Islet precursor cell (in vitro differentiated cells): ENCODE measurements at places on chromosomes 11 and 22.

GRCh38 chr11:124791626-124792341, 8.4 kb downstream of the MSANTD2 start:
- DNase-seq, result no peak

DNA sequence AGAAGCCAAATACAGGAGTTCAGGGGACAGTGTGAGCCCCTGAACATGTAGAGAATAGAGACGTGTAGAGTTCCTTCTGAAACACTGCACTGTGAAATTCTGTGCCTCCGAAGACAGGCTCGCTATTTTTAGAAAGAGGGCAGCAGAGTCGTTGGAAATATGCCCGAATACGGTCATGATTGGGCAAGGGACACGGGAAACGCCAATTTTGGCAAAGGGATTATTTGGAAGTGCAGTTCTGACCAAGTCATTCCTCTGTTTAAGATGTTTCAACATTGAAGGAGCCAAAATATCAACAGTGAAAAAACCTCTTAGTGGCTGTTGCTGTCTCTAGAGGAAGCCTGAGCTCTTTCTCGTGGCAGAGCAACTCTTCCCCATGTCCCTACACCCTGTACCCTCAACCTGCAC, 9.5 kb upstream of the CBX6 start:
- DNase-seq, result no peak

GRCh38 chr11:100419518-100419917, 267.6 kb upstream of the ARHGAP42 start:
- no peak for DNase-seq

GRCh38 chr22:47029244-47030074, 267.0 kb downstream of the TBC1D22A start:
- DNase-seq, result no peak

DNA sequence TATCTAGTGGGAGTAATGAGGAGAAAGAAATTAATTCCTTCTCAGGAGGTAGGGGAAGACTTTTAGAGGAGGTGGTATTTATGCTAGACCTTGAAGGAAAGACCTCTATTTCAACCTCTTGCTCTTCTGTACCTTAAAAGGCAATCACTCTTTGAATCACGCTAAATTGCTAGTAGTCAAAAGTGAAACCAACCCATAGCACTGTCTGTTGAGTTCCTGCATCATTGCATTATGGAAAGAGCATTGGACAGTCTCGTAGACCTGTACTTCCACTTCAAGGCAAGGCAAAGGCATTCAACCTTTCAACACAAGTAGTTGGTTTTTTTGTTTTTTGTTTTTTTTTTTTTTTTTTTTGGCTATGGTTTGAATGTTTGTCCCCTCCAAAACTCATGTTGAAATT, 770.4 kb downstream of the ETS1 start:
- DNase-seq, result no peak

DNA sequence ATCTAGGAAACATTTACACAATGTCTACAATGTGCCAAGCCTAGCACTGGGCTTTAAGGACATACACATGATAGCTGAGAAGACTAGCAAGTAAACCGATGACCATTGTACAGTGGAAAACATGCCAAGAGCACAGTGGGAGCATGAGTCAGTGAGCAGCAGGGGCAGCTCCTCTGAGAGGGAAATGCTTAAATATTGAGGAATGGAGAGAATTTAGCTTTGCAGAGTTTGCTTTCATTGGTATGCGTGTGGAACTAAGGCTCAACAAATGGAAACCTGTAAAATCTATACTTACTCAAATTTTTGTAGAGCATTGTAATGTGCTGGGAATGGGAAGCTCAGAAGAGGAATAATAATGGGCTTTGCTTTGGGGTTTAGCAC, 282.3 kb downstream of the ST3GAL4 start:
- DNase-seq, result no peak

- peak; percentile 74 for DNase-seq
These were observed 42.2 kb downstream of the WNT7B start for GRCh38 chr22:45934659-45935341.

- DNase-seq, result no peak
These were observed 421.6 kb downstream of the METTL15 start for GRCh38 chr11:28529540-28530410.

DNA sequence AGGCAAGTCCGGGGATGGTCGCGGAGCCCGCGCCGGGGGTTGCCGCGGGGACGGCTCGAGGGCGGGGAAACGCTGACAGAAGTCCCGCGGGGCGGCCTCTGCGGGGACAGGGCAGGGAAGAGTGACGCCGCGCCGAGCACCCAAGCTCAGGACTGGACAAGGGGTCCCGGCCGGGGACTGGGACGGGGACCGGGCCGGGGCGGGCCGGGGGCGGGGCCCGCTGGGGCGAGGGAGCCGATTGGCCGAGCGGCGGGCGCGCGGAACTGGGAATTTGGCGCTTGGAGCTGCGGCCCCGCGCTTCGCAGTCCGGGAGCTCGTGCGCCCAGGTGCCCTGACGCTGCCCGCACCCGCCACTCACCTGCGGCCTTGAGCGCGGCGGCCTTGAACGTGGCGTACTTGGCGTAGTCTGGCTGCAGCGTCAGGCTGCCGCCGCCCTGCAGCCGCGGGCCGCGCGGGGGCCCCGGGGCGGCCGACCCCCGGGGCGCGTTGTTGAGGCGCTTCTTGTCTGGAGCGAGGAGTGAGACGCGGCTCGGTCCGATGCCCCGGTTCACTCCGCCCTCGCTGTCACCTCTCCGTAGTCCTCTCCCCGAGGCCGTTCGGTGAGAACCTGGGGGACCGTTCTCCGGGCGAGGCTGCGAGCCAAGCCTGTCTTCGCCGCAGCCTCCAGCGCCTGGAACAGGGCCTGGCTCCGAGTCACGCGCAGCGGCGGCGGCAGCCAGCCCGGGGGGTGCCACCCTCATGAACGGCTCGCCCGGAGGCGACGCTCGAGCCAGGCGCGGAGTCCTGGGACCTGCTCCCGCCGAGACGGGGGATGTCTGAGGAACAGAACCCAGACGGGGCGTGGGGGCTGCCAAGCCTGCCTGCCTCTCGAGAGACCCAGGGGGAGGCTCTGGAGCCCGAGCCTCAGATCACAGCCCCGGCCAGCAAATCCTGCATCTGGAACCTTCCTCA, 4.5 kb downstream of the SHISA8 start:
- DNase-seq, result peak; percentile 73

DNA sequence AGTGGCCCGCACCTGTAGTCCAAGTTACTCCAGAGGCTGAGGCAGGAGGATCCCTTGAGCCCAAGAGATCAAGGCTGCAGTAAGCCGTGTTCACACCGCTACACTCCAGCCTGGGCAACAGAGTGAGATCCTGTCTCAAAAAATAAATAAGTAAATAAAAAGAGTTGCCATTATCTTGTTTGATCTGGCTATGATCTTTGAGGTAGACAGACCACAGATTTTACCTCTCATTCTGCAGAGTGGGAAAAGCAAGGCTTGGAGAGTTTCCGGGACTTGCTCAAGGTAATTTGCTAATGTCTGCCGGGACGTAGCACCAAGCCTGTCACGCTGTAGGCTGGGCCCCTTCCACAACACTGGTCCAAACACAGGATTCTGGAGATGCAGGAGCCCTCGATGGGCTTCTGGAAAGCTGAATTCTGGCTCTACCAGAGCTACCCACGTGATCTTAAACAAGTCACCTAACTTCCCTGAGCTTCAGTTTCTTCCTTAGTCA, 6.8 kb downstream of the GRAP2 start:
- no peak for DNase-seq

DNA sequence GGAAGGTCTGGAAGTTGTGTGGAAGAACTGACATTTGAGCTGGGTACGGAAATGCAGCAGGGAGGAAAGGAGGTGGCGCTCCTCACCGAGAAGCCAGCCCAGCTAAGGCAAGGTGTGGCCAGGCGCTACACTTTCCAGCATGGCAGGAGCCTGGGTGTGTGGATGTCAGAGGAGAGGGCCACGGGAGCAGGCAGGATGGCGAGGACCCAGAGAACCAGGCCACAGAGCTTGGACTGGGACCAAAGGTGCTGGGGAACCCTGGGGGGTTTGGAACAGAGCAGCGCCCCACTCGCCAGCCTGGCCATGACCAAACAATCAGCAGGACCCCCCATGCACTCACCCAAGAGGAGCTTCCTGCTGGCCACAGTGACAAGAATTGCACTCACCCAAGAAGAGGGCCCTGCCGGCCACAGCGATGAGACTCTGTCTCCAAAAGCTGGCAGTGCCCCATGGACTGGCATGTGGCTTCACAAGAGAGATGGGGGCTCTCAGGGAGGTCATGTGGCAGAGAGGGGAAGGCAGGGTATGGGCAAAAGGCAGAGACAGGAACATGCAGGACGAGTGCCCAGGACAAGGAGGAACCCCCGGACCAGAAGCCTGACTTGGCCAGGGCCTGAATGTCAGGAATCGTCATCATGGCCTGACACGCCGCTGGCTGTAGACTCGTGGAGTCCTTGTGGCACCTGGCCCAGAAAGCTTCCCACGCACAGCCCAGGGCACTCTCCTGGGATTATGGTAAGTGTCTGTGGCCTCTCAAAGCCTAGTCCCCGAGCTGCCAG, 45.4 kb downstream of the IGF2 start:
- peak; percentile 39 for DNase-seq

DNA sequence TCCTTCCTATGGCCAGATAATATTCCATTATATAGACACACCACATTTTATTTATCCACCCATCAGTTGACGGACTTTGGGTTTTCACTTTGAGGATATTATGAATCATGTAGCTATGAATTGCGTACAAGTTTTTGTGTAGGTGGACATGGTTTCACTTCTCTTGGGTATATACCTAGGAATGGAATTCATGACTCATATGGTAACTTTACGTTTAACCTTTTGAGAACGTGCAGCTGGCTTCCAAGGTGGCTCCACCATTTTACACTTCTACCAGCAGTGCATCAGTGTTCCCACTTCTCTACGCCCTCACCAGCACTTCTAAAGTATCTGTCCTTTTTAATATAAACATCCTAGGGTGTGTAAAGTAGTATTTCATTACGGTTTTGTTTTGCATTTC, 112.0 kb downstream of the PLEKHA7 start:
- DNase-seq, result no peak
